Fibroblast of skin of abdomen (primary cell): ENCODE measurements at places on chromosomes 1 and 21.

DNA sequence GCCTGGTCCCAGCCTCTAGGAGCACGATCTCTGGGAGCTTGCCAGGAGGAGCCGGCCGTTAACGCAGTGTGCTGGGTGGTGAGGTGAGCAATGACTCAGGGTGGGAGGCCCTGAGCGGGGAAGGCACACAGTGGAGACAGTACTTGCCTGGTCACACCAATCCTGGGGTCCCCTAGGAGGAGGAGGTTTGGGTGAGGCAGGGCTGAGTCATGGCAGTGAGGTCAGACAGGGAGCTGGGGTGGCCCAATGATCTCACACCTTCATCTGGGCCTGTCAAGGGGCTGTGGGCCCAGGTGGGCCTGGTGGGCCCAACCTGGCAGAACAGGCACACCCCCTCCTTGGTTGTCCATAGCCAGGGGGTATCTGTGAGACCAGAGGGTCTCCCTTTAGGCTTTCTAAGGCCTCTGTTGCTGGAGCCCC is 8.6 kb upstream of the EDN2 start:
- peak; percentile 92 for DNase-seq

DNA sequence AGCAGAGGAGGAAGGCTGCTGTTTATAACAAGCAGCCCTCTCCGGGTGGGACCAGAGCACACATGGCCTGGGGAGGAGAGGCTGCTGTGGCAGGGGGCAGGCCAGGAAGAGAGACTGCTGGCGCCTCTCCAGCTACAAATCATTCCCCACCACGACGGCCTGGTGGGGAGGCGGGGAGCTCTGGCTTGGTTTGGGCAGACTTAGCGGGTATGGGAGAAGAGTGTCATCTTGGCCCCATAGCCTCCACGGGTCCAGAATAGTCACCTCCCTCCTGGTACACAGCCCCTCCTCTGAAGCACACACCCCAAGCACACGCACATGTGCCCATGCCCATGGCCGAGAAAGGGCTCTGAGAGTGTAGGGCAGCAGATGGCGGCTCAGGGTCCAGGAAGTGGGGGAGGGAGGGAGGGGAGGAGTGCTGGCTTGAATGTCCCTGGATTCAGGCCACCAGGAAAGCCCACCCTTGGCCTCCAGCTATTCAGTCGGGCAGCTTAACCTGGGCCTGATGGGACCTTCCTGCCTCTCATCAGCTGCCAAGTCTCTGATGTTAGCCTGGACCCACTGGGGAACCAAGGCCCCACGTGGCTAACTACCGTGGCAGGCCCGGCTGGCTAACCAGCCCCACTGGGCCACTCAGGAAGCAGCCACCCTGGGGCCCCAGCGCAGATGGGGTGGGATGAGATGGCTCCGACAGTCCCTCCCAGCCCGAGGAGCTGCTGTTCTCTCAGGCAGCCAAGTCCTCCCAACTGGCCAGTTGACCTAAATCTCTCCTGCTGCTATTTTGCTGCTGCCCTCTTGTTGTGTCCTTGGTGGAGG is 10.9 kb downstream of the LRP8 start:
- peak; percentile 29 for DNase-seq

DNA sequence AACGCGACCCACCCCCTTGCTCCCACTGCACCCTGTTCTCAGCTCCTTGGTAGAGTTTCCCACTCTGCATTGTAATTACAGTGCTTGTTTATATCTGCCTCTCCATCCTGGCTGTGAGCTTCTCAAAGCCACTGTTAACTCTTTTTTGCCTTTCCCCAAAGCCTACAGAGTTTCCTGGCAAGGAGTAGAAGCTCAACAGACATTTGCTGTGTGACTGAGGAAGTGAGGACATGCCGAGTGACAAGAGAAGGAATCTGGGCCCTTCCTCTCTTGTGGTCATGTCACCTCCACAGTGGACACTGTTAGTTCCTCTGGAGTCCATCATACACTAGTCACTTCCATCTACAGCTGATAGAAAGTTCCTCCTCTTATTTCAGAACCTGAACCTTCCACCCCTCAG is 6.1 kb upstream of the IGSF8 start:
- no peak for DNase-seq

- no peak for DNase-seq
Observed at GRCh38 chr1:116075575-116075974, 35.6 kb upstream of the MAB21L3 start.

DNA sequence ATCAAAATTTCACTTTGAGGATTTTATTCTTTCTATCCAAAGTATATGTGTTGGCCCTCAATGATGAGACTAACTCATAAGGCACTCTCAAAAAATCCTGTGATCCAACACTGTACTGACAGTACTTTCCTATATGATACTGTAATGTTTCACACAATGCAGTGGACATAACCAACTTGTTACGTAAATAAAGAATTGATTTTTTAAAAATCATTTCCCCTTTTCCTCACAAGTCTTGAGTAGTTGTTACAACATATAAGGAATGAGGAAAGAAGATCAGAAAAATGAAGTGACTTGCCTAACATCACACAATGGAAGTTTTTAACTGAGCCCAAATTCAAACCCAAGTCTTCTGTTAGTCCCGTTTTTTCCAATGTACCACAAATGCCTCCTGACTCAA is 17.2 kb downstream of the PTP4A2 start:
- DNase-seq = no peak

DNA sequence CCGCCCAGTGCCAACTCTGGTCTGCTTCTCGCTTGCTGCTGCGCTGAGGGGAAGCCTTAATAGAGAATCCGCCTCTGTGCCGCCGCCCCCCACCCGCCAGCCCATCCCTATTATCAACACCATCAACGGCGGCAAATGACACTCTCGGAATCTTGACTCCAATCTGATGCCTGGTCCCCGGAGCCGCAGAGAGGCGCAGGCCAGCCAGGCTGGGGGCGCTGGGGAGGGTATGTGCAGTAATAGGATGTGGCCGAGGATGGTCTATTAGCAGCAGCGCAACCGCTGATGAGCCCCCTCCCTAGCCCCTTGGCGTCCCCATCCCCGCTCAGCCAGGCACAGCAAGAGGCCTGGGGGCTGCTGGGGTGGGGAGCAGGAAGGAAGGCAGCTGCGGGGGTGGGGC is 15.1 kb upstream of the DMBX1 start:
- no peak for DNase-seq

DNA sequence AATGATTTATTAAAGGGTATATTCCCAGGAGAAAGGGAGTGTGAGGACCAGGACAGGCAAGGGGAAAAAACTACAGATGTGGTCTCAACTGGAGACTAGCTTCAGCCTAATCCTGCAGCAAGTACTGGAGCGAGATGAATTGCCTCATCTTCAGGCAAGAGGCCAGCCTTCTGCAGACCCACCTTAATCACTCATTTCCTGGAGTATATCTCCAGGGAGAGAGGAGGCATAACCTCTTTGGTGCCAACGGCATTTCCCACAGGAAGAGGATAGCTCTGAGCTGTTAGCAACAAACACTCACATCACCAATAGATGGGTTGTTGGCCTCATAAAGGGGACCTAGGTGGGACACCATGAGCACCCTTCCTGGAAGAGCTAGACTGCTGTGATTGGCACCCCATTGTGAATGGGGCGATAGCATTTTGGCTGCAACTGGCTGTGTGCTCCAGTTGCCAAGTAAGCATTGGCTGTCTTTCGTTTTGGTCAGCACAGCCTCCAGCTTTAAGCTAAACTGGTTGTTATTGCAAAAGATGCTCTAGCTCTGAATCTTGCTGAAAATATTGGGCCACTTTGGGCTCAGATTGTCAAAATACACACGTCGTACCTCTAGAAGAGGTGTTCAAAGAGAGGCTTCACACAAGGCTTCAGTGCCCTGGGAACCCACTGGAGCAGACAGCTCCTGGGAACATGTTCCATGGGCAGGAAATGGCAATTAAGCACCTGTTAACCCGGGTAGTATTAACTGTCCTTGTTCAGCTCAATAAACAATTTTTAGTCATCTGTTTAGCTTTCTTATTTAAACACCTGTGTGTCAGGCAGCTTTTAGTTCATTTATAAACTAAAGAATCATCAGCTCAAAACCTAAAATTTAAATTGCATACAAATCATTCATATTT is 314.8 kb upstream of the C1orf87 start:
- no peak for DNase-seq

GRCh38 chr1:31532173-31532572 is 44.1 kb upstream of the TINAGL1 start:
- DNase-seq = no peak

- no peak for DNase-seq
Observed at GRCh38 chr21:35810431-35810970, 249.8 kb downstream of the SETD4 start.

DNA sequence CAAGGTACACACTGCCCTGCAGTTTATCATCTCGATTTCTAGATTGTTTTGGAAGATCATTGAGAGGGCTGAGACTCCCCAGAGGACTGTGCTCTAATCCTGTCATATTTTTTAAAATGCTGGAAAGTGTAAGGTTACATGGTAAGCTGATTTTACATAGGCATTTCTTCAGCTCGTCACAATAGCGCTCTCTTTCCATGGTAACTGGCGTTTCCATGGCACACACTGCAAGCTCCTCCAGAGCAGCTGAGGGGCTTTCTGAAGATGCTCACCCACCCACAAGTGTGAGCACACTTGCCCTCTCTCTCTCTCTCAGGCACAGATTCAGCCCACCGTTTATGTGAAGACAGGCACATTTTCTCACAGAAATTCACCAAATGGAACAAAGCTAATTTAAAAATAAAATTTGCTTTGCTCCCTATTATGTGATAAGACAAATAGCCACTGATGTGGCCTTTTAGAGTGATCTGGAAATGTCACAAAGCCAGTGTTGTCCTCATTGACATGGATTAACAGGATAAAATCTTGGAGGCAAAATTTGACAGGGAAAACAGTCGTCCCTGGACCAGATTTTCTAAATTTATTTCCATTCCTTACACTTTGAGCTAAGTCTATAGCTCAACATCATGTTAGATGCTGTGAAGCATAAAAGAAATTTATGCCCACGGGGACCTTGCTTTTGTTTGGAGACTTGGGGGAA is 421.5 kb downstream of the RWDD3 start:
- no peak for DNase-seq

- no peak for DNase-seq
Observed at GRCh38 chr1:51340380-51340779, 10.0 kb upstream of the TTC39A start.

DNA sequence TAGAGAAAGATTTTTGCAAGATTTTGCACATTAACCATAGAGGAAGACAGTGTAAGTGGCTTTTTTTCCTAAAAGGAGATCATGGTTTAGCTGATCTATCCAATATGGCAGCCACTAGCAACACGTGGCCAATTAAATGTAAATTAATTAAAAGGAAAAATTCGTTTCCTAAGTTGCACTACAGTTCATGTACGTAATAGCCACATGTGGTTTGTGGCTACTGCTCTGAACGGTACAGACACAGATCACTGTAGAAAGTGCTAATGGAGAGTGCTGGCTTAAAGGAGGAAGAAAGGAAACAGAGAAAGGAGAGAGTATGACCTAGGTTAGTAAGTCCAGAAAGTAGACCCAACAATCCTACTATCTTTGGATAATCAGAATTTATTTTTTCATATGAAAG is 170.8 kb downstream of the SIPA1L2 start:
- no peak for DNase-seq

DNA sequence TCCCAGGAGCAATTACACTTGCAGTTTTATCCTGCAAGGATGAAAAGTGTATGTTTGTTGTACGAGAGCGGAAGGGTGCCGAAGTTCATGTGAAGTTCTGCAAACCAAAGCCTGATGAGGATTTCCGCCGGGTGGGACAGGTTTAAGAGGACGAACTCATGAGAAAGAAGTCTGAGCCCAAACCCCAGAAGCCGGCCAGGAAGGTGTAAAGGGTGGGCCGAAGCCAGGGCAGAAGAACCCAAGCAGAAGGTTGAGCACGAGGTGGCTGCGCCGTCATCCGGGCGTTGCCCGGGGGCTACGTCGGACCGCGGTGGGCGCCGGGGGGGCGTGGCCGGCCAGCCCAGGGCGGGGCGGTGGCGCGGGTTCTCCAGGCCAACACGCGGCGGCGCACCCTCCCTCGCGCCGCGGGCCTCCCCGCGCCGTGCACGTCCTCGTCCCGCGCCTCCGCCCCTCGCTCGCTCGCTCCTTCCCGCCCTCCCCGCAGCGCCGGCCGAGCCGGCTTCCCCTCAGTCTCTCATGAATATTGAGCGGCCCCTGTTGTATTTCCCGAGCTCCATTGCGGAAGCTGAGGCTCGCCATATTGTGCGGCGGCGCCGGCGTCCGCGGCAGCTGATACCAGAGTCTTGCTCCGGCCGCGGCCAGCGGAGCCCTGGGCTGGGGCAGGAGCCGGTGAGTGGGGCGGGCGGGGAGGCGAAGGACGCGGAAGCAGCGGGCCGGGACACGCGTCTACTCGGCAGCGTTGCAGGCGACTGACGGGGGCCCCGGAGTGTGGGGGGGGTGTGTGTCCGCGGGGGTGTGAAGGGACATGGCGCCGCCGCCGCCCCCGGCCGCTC is at the start of gene RNF2:
Gene RNF2 (plus strand): TSS at position 578 of the 833 bp plus-strand sequence. CDS start 41,996 bp downstream, outside the sequence.
- peak; percentile 83 for DNase-seq

- no peak for DNase-seq
Observed at GRCh38 chr1:217097819-217098218, 374.6 kb upstream of the ESRRG start.

DNA sequence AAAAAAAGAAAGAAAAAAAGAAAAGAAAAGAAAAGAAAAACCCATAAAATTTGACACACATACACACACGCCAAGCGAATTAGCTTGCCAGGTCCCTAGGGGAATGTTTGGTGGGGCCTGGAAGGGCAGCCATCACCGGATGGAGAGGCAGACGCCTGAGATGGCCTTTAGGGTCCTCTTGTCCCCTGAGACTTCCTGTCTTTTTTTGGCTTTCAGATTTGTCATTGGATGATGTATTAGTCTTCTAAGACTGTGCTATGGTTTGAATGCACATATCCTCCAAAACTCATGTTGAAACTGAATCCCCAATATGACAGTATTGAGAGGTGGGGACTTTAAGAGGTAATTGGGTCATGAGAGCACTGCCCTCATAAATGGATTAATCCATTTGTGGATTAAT is 211.8 kb downstream of the TOMM20 start:
- no peak for DNase-seq

- peak; percentile 7 for DNase-seq
Observed at GRCh38 chr1:162485236-162485635, 12.4 kb upstream of the UHMK1 start.

GRCh38 chr1:236951672-236952071 is 52.6 kb downstream of the MT1HL1 start:
- DNase-seq = no peak

DNA sequence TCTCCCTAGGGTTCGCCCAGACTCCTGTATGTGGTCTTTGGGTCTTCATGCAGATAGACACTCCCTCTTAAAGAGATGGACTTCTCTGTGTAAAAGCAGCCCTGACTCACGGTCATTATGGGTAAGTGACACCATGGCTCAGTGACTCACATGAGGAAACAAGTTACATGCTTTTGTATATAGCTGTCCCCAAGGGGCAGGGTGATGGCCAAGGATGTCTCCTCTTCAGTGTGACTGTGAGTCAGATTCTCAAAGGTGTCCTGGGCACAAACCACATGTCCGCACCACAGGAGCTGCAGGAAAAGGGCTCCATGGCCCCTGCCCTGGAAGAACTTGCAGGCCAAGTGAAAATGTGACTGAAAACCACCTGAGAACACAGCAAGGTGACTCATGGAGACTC is 380.4 kb downstream of the NPHP4 start:
- no peak for DNase-seq

GRCh38 chr1:75342786-75343185 is 208.6 kb downstream of the LHX8 start:
- no peak for DNase-seq
